ENCODE measurements at places on chromosomes 16 and 17.

DNA sequence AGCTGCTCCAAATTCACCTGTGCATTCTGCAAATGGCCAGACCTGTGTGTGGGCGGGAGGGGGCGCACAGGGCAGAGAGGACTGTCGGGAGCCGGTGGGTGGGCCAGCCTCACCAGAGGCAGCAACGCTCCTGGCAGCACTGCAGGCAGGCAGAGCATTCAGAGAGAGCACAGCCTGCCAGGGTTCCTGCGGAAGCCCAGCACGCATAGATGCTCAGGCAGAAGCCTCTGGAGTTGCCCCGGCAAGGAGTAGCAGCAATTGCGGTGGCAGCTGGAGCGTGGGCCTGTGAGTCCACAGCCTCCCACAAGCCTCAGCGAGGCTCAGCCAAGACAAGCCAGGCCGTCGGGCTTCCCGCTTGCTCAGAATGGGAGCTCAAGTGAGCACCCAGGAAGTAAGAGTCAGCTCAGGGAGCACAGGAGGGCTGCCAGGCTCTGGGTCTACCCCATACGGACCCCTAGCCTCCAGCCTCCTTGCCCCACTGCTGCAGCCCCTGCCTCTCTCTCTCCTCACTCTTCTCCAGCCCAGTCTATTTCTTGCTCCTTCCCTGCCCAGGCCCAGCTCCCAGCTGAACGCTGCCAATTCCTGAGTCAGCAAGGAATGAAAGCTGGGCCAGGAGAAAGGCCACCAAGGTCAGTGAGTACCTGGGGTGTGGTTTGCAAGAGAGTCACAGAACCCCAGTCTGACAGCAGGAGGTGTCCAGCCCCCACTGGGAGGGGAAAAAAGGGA lies 9.6 kb downstream of the EMC6 start:
- no peak for DNase-seq

DNA sequence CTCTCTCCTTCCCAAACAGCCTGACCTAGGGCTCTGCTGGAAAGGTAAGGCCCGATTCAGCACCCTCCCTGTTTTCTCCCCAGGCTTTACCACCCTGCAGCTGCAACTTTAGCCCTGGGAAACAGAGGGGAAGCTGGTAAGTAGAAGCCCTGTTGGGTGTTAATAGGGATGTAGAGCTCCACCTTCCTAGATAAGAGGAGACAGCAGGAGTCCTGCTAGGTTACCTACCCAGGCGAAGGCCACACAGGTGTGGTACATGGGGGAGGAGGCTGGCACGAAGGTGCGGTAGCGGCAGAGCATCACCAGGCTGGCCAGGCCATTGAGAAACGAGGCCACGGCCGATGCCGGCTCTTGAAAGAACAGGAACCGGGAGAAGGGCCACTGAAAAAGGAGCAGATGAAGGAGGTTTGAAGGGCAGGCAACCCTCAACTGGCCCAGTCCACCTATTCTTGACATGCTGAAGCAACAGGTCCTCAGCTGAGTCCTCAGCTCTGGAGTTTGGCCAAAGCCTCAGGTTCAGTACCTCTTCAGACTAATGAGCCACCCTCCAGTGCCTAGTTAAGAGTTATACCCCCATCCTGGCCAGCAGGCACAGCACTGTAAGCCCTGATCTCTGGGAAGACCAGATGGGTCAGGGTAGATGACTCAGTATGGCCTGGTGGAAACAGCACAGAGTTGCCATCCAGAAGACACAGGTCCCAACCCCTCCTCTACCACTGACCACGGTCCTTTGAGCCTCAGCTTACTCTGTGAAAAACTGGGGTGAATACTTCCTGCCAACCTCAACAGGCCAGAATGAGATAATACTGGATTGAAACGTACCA lies 3.3 kb downstream of the PGAP3 start:
- no peak for DNase-seq

- peak; percentile 12 for DNase-seq
Observed at GRCh38 chr17:57645950-57646665, 99.0 kb downstream of the CCDC182 start.

DNA sequence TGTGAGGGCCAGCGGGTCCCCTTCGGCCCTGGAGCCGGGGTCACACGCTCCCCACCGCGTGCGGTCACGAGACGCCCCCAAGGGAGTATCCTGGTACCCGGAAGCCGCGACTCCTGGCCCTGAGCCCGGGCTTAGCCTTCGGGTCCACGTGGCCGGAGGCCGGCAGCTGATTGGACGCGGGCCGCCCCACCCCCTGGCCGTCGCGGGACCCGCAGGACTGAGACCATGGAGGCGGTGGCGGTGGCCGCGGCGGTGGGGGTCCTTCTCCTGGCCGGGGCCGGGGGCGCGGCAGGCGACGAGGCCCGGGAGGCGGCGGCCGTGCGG lies at the start of gene NAGLU:
Gene NAGLU (plus strand): TSS at position 194 of the 324 bp plus-strand sequence. CDS start 32 bp downstream, at position 226.
- peak; percentile 72 for DNase-seq

GRCh38 chr17:63387656-63388340 lies 58.3 kb downstream of the CYB561 start:
- DNase-seq: no peak

- no peak for DNase-seq
Observed at GRCh38 chr16:66901626-66902025, 17.1 kb downstream of the CDH16 start.

- no peak for DNase-seq
Observed at GRCh38 chr16:22971346-22971924, 157.5 kb downstream of the HS3ST2 start.

DNA sequence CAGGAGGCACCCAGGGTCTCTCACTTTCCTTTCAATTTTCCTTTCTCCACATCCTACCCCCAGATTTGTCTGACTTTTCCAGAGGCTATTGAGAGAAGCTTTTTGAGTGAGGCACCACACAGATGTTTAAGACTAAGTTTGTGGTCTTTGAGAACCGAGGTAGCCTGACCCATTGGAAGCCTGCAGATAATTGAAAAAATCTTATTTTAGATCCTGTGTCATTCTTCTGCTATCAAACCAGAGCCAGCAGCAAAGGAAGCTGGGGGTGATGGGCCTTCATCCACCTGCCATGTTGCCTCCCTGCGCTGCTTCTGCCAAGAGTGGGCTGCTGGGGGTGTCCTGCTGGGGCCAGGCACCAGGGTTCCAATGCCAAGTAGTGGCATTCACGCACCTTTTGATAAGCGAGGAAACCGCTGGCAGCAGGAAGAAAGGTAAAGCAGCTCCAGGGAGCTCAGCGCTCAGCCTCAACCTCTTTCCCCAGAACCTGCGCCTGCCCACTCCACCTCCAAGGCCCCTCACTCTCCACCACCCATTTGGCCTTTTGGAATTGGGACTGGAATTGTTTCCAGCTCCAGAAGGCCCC lies 55.6 kb downstream of the MPRIP start:
- DNase-seq: no peak

- DNase-seq: peak; percentile 26
Observed at GRCh38 chr16:89031715-89032659, 55.0 kb upstream of the CBFA2T3 start.

GRCh38 chr17:42880776-42881310 lies 19.8 kb upstream of the G6PC1 start:
- no peak for DNase-seq
